ENCODE measurements at places on chromosomes 16 and 17.

- no peak for DNase-seq
These were observed 218.5 kb upstream of the CIBAR2 start for GRCh38 chr16:85330694-85331188.

DNA sequence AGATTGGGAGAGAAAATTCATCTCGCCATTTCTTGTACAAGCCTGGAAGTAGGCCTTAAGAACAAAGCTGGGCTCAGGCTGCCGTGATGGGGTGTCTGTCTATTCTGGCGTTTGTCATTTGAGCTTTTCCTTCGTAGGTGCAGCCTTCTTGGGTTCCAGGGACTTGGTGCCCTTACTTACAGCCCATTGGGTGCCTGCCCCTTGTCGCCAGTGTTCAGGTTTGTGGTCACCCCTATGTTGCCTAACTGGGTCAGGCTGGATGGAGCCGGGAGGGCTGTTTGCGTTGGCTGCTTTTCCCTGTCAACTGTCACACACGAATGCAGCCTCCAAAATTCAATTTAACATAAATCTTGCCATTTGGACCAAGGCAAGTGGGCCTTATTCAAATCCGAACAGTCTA, 23.7 kb upstream of the MED9 start:
- no peak for DNase-seq

DNA sequence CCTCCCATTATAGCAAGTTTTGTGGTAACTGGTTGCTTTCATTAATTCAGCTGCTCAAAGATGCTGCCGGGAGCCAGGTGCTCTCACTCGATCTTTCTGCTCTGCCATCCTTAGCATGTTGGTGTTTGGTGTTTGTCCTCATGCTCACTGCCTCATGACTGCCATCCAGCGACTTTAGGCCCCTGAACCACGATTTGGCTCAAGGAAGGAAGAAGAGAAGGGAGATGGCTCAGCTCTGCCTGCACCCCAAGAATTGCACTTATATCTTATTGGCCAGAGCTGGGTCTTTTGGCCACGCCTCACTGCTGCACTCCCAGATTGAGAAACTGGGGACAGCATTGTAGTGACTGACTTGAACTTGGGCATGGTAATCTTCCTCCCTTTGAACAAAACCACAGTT, 52.7 kb downstream of the ARSG start:
- no peak for DNase-seq

- no peak for DNase-seq
These were observed at the start of gene IRX6 for GRCh38 chr16:55323637-55324271. TSS of gene IRX6 (plus strand) at chr16:55324203. CDS start at chr16:55325092, 889 bp downstream.

GRCh38 chr16:21600031-21600773, 825 bp downstream of the METTL9 start:
- DNase-seq: no peak

GRCh38 chr17:13594310-13594709, 7.4 kb downstream of the HS3ST3A1 start:
- DNase-seq: no peak

- DNase-seq: no peak
These were observed 26.0 kb upstream of the CDH15 start for GRCh38 chr16:89145406-89146161.

GRCh38 chr16:86167061-86167460, 268.1 kb downstream of the IRF8 start:
- DNase-seq: no peak

DNA sequence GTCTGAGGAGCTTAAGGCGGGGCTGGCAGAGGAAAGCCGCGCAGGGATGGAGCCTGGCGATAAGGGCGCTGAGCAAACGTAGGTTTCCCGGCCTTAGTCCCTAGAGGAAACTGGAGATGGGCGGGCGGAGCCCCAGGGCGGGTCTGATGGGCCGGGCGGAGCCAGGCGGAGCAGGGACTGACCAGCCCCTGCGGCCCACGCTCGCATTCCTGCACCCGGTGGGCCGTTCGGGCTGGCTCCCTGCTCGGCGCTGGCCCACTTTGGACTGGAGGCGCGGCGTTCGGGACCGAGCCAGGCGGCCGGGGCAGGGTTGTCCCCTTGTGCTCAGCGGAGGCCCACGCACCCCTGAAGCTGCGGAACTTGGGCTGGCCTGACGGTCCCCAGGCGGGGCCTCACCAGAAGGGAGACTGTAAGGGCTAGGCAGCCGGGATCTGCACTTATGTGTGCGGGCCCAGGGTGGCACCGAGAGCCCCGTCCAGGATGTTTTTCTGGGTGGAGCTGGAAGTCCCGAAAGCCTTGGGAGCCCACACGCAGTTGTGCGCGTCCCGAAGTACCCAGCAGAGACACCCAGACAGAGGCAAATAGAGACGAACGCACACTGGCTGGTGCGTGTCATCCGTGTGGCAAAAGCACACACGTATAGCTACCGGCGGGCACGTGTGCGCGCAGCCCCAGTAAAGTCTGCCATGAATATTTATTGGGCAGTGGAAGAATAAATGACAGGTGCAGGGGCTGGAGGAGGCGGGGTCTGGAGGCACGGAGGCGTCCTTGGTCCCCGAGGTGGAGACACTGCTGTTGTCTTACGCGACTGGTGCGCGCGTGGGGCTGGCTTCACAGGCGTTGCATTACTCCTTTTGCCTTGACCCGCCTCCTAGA, 1.4 kb downstream of the PYDC1 start:
- DNase-seq: no peak

Data from esophagus muscularis mucosa (tissue), 4 donors.